GM04504 (cell line): ENCODE measurements at places on chromosomes 4 and X.
A peak's percentile ranks its signal among the peaks of the same experiment; 100 is the strongest.

DNA sequence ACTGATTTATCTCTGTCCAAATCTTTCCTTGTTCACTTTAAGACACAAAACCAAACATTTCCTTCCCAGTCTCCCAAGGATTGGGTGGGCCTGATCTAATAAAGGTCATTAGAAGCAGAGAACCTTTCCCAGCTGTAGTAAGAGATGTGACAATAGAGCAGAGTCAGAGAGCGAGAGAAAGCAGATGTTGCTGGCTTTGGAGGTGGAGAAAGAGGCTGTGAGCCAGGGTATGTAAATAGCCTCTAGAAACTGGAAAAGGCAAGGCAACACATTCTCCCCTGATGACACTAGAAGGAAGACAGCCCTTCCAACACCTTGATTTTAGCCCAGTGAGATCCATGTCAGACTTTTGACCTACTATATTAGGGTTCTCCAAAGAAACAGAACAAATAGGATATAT is 337.5 kb upstream of the CASK start:
- DNase-seq, result no peak

DNA sequence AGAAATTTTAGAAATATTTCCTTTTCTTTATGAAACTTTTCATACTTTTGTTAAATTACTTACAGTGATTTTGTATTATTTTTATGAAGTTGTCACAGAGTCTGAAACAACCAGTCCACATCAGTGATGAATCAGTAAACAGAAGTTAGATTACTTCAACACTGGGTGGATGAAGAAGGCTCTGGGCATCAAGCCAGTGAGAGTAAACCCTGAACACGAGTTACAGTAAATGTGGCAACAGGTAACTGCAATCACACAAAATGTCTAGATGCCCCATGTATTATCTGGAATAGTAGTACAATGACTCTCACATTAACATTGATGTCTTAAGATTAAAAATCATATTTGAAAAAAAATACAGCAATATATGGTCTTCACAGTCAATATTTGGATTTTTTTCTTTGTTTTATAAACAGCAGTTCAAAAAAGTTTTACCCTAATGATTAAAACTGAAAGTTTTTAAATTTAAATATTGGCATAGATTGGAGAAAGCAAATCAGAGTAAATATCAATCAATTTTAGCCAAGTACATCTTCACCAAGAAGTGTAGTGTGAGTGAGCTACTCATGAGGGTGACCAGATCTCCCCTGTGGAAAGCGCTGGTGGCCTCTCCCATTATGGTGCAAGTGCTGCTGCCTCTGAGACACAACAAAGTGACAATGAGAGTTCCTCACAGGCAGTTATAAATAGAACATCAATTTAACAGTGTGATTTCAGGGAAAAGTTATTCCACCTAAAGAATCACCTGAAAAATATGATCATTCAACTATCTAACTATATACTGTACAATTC is 63.2 kb upstream of the UGT2B7 start:
- no peak for DNase-seq

DNA sequence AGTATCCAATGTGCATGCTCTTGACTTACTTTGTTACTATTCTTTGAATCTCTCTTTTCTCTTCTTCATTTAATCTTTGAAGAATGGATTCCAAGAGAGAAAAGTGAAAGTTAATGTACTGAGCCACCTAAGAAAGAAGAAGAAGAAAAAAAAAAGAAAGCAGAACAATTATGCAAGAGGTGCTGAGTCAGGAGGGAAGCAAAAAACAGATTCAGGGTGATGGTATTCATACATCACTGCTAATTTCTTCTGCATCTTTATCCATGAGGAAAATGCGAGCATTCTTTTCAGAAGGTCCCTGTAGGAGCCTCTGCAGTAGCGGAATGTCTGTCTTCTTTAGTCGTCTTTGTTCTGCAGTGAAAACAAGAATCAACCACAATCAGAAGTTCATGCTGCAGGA is 43.9 kb downstream of the RASSF6 start:
- no peak for DNase-seq

GRCh38 chrX:24037729-24038128 is 10.7 kb upstream of the KLHL15 start:
- DNase-seq, result no peak

GRCh38 chr4:146159384-146160058 is 16.0 kb upstream of the LSM6 start:
- DNase-seq, result no peak

GRCh38 chr4:18540349-18540748 is 518.8 kb upstream of the LCORL start:
- DNase-seq, result no peak

- DNase-seq, result no peak
These were observed at the start of gene DRP2 for GRCh38 chrX:101219116-101219863. Gene DRP2 (plus strand): TSS chrX:101219786. CDS start chrX:101231648, 11,862 bp downstream.

GRCh38 chrX:21645431-21645830 is 12.7 kb downstream of the KLHL34 start:
- DNase-seq, result no peak

GRCh38 chr4:153292897-153293741 is 51.4 kb upstream of the MND1 start:
- no peak for DNase-seq

DNA sequence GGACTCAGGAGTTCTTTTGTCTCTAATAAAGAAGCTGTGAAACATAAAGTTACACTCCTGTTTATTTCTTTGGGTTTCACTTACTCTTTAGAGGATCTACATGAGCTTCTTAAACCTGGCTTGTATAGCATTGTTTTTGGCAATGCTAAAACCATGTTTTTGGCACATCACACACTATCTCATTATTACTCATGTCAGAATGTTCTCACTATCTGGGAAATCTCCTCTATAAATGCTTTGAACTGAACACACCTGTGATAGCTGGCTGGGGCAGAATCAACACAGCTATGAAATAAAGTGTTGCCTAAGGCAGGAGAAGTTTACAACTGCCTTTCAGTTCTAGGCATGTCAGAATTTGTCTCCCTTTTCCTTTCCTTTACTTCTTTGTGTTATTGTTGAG is 52.6 kb downstream of the SULT1B1 start:
- no peak for DNase-seq

DNA sequence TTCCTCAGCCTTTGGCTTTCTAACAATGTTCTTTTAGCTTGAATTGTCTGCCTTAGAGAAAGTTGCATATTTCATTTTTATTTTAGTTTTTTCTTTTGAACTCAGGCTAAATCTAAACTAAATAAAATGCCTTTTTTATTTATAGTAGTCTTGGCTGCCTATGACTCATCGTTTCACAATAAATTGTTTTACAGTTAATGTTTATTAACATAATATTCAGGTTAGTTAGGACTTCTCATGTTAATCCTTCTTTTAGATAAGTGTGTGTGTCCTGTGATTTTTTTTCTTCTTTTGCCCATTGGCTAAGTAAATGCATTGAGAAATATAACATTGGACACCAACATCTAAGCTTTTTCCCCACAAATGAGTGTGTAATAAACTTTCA is 1.6 kb downstream of the RP2 start:
- DNase-seq, result no peak

DNA sequence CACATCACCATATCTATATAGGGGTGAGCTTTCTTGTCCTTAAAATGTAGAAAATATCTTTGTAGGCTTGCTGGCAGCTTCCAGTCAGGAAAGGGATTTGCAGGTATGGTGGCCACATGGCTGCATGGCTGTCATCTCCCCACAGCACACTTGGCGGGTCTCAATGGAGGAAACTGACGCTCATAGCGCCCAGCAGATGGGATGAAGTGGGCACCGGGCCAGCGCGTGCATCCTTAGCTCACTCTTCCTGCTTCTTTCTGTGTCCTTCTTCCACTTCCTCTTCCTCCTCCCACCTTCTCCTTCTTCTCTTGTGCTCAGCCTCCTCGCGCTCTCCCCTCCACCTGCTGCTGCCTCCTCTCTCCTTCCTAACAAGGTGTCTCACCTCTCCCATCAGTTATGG is 156.2 kb upstream of the PSAPL1 start:
- DNase-seq, result no peak

DNA sequence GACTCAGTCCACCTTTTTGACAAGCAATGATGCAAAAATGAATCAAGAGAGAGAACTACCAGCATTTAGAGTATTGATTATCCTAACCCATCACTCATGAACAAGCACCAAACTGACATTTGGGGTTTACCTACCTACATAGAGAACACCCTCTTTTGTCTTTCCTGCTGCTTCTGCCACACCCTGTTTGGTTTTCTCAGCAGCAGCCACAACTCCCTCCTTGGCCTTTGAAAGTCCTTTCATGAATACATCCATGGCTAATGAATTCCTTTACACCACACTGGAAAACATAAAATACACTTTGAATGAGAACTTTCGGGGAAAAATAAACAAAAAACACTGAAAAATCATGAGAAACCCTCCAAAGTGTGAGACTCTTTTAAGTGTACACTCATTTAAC is 1.5 kb downstream of the SNCA start:
- DNase-seq, result no peak

DNA sequence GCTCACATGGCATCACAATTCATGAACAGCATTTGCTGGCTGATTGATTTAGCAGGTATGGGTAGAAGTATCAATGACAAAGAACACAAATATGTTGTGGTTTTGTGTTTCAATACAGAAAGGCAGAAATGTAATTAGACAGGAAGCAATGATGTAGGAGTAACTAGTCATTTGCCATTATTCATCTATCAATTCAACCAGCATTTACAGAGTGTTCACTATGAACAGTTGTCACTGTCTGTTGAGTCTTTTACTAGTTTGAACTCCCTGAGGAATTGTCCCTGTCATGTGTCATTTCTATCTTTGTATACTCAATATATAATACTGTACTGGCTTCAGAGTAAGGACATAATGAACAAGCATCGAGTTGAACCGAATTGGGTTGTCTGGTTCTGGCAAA is 51.5 kb upstream of the ARHGAP24 start:
- no peak for DNase-seq

DNA sequence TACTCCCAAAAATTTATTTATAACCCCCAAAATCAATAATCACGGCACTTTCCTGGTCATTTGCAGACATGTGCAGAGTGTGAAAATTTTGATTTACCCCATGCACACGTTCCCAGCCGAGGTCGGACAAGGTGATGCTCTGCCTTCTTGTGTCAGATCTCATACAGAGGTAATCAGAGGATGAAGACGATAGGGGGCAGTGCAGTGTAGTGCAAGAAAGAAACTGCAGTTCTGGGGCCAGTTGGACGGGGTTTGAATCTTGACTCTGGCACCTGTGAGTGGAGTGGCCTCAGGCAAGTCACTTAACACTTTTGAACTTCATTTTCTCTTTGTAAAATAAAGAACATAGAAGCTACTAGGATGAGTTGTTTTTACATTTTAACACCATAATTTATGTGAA is 88.4 kb downstream of the FRMPD3 start:
- peak; percentile 10 for DNase-seq

DNA sequence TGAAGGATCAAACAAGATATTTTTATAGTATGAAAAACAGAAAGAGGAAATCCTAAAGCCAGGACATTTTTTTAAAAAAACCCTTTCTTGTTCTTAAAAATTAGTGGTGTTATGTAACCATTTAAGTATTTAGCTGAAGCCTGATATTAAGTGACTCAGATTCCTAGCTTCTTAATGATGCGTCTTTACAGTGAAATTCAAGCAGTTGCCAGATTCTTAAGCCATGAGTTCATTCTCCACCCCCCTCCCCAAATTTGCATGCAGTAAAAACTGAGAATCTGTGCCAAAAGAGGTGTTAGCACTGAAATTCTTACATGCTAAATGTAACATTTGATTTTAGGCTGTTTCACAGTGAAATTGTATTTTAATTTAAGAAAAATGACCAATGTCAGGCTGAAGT is 180.8 kb downstream of the RAPGEF2 start:
- DNase-seq, result peak; percentile 25

DNA sequence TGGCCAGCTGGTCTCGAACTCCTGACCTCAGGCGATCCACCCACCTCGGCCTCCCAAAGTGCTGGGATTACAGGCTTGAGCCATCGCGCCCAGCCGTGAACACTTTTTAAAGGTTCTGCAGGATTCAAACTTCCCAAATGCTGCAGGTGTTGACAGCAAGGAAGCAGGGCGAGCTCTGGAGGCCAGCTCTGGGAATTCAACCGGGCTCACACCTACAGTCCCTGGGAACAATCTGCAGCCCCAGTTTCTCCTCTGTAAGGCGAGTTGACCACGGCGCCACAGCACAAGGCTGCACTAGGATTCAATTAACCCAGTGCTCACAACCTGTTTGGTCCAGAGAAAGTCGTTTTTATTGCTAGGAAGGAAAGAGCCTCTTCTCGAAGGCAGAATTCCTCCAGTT is 1.6 kb downstream of the MTNR1A start:
- no peak for DNase-seq

DNA sequence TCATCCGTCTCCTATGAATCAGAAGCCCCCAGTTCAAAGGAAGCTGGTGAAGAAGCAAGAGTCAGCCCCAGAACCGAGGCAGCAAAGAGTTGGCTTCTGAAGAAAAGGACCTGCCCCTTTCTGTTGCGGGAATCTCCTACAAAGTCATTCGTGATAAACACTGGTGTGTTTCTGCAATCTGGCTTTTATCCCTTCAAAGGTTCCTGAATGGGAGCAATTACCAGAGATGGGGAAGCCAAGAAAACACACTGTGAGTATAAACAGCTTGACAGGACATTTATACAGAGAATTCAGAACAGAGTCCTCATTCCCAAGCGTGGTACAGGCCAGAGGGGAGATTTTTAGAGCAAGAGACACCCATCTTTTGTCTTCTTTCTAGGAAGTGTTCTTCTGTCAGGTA is 226.8 kb upstream of the LNX1 start:
- DNase-seq, result no peak

DNA sequence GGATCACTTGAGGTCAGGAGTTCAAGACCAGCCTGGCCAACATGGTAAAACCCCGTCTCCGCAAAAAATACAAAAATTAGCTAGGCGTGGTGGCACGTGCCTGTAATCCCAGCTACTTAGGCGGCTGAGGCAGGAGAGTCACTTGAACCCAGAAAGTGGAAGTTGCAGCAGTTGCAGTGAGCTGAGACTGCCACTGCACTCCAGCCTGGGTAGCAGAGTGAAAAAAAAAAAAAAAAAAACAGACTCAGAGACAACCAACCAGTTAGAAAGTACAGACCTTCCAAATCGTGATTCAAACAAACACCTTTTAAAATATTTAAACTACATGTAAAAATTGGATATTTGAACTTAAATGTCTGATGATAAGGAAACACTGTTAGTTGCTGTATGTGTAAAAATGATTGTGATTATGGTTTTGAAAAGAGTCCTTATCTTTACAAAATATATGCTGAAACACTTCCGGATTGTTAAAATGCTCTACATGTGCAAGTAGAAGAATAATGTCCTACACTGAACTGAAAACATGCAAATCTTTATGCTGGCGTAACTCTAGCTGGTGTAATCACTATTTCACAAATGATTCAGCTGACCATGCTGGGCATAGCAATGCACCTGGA is 37.8 kb downstream of the SH3KBP1 start:
- no peak for DNase-seq

GRCh38 chr4:182174979-182175378 is 68.2 kb upstream of the TENM3 start:
- no peak for DNase-seq
